ENCODE measurements at places on chromosomes 5 and 9. TPM values are rescaled to one million over a fixed set of nuclear protein-coding genes. Genes with fewer than 3 reads are reported as not detected.
A peak's percentile ranks its signal among the peaks of the same experiment; 100 is the strongest.

Gene ZBED3
- 3.3 TPM for total RNA-seq

Gene LCNL1
- not detected for total RNA-seq

- no peak for DNase-seq
Observed at GRCh38 chr5:143376911-143377813, 26.3 kb downstream of the NR3C1 start.

- no peak for DNase-seq
Observed at GRCh38 chr5:172943283-172943841, 15.9 kb upstream of the RPL26L1 start.

DNA sequence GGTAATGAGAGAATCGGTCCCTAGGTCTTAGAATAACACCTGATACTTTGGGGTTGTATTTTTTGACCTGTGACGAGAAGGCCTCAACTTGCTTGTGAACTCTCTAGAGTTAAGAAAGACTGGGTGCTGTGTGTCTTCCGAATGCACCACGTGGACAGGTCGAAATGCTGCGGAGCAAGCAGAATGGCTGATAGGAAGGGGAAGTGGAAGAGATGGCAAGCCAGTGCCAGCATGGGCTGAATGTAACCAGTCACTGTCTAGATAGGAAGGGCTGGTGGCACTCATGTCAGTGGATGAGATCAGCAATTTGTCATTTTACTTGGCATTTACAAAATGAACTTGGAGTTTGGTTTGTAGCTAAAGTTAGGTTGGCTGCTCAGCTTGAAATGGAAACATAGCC lies 5.6 kb downstream of the OTULINL start:
- no peak for DNase-seq

- DNase-seq, result no peak
Observed at GRCh38 chr9:134065612-134066419, 2.0 kb downstream of the BRD3 start.

Gene LPCAT1
- 105 TPM for total RNA-seq

Gene PDZD2
- 1.8 TPM for total RNA-seq

GRCh38 chr9:87909310-87910041 lies 8.3 kb upstream of the SPATA31C1 start:
- DNase-seq, result peak; percentile 69

Gene IGIP
- total RNA-seq, result 1.1 TPM

- no peak for DNase-seq
Observed at GRCh38 chr5:83608122-83608521, 112.5 kb downstream of the HAPLN1 start.

Gene NDST1
- total RNA-seq, result 65.4 TPM

GRCh38 chr5:170552621-170553115 lies 48.8 kb downstream of the KCNIP1 start:
- no peak for DNase-seq

DNA sequence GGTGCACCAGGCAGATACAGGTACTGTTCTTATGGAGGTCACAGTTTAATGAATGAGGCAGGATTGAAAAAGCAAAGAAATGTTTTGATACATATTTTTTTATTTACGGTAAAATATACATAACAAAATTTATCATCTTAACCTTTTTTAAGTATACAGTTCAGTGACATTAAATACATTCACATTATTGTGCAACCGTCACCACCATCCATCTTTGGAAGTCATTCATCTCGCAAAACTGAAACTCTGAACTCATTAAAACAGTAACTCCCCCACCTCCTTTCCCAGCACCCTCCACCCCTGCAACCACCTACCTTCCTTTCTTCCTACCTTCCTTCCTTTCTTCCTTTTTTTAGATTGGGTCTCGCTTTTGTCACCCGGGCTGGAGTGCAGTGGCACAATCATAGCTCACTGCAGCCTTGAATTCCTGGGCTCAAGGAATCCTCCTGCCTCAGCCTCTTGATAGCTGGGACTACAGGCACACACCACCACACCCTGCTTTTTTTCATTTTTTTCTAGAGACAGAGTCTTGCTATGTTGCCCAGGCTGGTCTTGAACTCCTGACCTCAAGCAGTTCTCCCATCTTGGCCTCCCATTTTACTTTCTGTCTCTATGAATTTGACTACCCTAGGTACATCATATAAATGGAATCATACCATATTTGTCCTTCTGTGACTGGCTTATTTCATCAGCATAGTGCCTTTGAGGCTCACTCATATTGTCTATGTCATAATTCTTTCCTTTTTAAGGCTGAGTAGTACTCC lies 22.5 kb upstream of the PSD2 start:
- DNase-seq, result no peak

- no peak for DNase-seq
Observed at GRCh38 chr5:4879693-4880303, 260.3 kb upstream of the ADAMTS16 start.

- DNase-seq, result peak; percentile 15
Observed at GRCh38 chr9:1978941-1979340, 36.2 kb upstream of the SMARCA2 start.

Gene RNF208
- total RNA-seq, result 1.5 TPM

GRCh38 chr5:157253547-157253946 lies 12.4 kb upstream of the CYFIP2 start:
- DNase-seq, result no peak

GRCh38 chr5:76383126-76383832 lies 19.8 kb upstream of the IQGAP2 start:
- DNase-seq, result no peak

- DNase-seq, result no peak
Observed at GRCh38 chr5:136679233-136679632, 313.9 kb upstream of the TRPC7 start.

- DNase-seq, result no peak
Observed at GRCh38 chr9:98232926-98233325, 22.5 kb downstream of the TBC1D2 start.

- no peak for DNase-seq
Observed at GRCh38 chr5:34604119-34604675, 51.9 kb upstream of the RAI14 start.

Gene CKMT2
- total RNA-seq, result not detected

DNA sequence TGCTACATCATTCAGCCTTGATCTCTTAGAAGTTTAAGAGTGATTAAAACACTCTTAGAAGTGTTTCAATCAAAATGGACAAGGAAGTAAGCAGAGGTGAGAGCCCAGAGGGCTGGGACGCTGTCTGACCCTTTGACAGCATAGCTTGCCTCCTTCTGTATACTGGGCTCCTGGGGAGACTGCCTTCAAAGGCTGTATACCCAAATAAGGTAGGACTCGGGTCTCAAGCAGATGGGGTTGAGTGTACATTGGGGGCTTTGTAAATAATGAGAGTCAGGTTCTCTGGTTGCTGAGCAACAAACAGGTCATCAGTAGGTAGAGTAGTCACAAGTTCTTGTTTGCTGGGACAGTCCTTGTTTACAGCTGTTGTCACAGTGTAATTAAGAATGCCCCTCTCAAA lies 97.1 kb downstream of the PJA2 start:
- no peak for DNase-seq

Gene DMRT3
- 1.4 TPM for total RNA-seq

Gene PTGER4
- 36.8 TPM for total RNA-seq

- no peak for DNase-seq
Observed at GRCh38 chr5:154345255-154345952, 100.4 kb upstream of the SAP30L start.

DNA sequence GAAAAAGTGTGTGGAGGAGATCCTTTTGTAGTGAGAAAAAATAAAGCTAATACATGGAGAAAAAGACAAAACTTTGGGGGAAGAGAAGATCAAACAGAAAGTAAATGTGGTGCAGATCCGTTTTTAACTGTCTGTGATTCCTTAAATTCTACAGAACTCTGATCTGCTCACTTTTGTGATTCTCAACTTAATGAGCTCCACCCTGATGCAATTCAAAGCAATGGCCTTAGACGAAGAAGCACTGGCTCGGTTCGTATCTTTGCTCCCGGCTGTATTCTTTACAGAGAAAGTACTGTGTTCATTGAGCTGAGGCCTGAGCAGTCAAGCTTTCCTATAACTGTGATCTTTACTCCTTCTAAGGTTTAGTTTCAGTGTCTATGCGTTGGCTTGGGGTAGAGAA lies 453.4 kb downstream of the DMAC1 start:
- DNase-seq, result no peak

Gene KIF4B
- total RNA-seq, result not detected

DNA sequence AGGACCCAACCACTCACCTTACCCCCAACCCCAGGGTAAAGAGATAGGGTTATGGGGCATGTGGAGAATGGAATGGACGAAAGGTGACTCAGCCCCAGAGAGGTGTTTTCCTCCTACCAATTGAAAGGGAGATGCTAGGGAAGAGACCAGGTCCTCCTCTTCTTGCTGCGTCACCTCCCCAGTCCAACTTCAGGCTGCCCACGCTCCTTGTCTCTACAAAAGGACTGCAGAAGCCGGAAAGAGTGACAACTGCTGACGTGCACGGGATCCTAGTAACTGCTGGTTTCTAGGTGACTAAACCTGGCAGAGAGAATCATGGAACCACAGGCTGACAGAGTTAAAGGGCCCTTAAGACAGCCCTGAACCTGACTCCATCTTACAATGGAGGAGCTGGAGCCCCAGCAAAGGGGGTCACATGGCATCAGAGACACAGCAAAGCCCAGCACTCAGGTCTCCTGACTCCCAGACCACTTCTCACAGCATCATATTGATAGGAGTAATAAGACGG lies 2.2 kb downstream of the GPX3 start:
- no peak for DNase-seq

DNA sequence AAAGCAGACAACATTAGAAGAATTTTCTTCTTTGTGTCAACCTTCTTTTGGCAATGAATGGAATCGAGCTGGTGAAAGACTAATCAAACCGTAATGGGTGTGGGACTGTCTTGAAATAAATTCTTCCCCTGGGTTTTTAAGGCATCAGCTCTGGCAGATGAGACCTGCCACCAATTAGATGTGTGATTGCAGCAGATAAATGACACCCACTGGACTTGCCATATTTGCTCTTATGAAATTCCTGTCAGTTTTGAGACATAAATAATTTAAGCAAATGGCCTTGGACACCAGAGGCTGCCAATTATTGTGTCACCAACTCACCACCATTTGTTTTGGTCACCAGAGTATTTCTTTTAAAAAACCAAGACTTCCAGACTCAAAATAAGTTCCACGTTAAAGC lies 135.9 kb upstream of the RGMB start:
- DNase-seq, result no peak

Gene CDC25C
- 17.6 TPM for total RNA-seq

Measured in epithelial cell of proximal tubule (primary cell).